ENCODE measurements at places on chromosomes 6 and 20.

- no peak for DNase-seq
Measured at GRCh38 chr6:45416700-45417099, 39.0 kb upstream of the SUPT3H start.

GRCh38 chr6:148027201-148027600 is 315.4 kb upstream of the SASH1 start:
- no peak for DNase-seq

- DNase-seq, result no peak
Measured at GRCh38 chr6:296151-297122, 4.2 kb downstream of the DUSP22 start.

GRCh38 chr6:165186041-165186440 is 123.4 kb downstream of the C6orf118 start:
- DNase-seq, result peak; percentile 58

- peak; percentile 96 for DNase-seq
Measured at GRCh38 chr20:51456511-51457509, 85.7 kb downstream of the NFATC2 start.

GRCh38 chr20:56433880-56434255 is 21.8 kb downstream of the CASS4 start:
- no peak for DNase-seq
